ENCODE measurements at places on chromosomes 1 and 21. TPM values are rescaled to one million over a fixed set of nuclear protein-coding genes. Genes with fewer than 3 reads are reported as not detected.
A peak's percentile ranks its signal among the peaks of the same experiment; 100 is the strongest.

DNA sequence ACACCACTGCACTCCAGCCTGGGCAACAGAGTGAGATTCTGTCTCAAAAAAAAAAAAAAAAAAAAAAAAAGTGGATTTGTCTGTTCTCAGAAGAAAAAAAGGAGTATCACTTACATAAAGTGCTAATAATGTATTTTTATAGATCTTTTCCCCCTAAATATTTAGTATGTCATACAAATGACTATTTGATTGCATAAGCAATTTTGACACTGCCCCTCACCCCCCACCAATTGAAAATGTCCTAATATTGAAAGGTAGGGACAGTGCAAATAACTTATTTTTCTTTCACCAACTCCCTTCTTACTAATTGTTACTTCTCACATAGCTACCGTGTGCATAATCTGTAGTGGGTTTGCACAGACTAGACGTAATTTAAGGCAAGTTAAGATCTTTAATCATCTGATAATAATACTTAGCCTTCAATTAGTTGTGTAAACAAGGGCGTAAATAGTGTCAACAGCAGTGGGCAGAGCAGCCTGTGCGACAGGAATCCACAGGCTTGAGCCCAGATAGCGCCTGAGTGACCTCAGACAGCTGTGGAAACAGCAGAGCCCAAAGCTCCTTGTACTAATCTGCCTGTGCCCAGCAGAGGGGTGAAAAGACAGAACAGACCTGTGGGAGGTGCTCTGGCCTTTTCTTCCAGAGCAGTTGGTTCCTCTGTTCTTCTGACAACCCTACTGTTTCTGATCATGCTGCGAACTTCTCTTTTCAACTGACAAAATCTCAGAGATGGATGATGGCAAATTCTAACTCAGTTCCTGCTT, 4.5 kb upstream of the IER5 start:
- no peak for DNase-seq

DNA sequence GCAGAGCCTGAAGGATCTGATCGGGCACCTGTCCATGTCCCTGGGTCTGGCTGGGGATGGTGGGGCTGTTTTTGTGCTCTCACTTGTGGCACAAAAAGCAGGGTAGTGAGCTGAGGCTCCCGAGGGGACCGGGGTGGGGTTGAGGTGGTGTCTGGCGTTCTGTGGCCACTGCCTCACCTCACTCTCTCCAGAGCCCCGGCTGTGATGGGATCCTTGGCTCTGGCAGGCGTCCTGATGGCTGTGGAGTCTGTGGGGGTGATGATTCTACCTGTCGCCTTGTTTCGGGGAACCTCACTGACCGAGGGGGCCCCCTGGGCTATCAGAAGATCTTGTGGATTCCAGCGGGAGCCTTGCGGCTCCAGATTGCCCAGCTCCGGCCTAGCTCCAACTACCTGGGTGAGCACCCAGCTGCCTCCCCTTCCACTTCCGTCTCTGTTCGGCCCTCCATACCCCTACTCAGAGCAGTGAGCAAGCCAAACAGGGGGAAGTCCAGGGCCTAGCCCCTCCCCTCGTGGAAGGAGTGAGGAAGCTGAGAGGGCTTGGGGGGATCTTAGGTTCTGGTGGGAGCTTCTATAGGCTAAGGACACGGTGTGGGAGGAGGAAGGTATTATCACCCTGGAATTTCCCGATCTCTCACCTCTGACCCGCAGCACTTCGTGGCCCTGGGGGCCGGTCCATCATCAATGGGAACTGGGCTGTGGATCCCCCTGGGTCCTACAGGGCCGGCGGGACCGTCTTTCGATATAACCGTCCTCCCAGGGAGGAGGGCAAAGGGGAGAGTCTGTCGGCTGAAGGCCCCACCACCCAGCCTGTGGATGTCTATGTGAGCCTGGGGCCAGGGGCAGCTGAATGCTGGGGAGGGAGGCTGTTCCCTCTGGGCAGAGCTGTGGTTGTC, 7.0 kb downstream of the ADAMTSL4 start:
- DNase-seq, result no peak

GRCh38 chr1:192768463-192768862, 40.4 kb upstream of the RGS2 start:
- no peak for DNase-seq

DNA sequence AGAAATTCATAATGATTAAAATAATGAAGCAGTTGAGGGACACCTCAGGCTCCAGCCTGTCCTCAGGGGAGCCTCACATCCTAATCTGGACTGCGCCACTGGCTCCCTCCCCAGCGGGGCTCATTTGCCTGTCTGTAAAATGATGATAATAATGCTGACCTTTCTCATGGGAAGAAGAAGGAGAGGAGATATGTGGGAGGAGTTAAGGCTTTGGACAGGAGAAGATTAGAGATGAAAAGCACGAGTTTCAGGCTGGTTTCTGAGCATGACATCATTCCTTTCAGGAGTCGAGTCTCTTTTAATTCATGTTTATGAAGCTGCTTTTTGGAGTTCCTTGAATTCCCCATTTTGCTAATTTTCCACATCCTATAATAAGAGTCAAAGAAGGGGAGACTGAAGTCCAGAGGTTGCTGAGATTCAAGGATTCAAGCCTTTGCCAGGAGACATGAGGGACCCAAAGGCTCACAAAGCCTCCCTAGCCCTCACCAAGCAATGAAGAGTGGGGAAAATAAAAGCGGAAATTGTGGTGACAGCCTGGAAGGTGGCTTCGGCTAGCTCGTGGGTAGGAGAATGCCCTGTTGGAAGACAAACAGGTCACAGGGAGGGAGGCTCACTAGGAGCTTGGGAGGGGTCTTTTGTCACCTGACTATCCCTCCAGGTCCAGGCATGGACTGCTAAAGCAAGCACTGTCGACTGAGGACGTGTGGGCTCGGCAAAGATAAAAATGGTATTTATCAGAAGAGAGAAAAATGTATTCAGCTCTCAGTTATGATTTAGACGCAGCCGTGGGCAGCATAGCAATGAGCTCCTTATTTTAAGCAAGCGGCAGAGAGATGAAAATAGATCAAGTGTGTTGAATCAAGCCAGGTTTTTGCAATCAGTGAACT, 27.5 kb upstream of the STMN1 start:
- DNase-seq, result no peak

GRCh38 chr1:53128401-53128800, 14.0 kb downstream of the SLC1A7 start:
- peak; percentile 8 for DNase-seq

DNA sequence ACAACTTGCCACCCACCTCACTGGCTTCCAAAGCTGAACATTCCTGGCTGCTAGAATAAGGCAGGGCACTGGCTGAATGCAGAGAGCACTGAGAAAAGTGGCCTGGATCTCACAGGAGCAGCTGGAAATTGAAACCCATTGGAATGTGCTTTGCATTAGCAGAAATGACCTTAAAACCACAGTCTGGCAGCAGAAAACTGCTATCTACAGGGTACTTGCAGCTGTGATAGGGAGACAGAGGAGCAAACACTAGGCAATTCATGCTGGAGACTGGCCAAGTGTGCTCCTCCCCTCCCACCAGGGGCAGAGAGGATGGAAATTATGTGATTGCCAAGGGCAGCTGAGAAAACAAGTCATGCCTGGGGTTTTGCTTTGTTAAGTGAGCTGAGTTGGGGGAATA, 47.2 kb downstream of the HSD3B1 start:
- no peak for DNase-seq

DNA sequence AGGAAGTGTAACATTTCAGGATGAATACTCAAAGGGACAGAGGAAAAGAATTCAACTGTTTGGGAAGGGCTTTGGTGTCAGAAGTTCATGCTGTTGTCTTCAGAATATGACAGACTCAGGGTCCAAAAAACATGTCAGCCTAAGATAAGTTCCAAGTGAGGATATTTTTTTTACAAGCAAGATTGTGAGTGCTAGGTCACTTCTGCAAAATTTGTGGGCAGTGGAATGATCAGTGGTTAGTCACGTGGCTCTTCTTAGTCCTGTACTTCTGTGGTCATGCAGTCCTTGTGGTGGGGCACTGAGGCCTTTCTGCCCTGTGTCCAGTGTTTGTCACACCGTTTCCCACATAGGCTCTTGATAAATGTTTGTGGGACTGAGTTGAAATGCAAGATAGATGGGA, 5.2 kb downstream of the RGL1 start:
- DNase-seq, result no peak

DNA sequence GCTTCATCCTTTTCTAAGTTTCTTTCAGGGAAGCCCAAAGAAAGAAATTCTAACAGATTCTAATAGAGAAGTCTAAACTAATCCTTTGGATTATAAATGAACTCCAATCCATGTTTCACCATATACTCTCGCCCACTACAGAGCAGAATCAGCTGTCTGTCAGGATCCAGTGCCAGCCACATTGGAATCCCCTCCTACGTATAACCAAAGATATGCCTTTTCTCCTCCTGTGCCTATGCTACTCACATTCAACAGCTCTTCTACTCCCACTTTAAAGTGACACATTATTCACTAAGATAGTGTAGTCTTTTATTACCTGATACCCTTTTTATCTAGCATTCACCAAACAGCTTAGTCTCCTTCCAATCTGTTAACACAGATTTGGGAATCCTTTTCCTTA, 3.1 kb downstream of the ETV3 start:
- no peak for DNase-seq

DNA sequence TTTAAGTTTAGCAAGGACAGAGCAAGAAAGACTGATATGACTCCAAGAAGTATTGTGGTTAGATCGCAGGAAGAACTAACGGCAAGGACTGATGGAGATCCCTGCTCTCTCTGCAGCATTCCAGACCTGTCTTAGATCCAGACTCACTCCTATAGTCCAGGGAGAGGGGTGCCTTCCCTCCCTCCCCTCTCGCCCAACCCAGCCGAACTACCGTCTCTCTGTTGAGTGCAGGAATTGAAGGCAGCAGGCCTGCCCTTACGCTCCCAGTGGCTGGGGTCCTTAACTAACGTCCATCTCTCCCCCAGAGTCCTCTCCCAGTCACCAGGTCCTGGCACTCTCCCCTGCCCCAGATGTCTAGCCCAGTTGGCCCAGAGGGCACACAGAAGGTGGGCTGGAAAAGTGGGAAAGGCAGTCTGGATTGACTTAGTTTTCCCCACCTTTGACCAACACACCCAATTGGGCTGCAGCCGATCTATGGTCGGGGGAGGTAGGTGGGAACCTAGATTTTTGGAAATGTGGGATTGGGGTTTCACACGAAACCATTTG, 1.1 kb downstream of the CRABP2 start:
- no peak for DNase-seq

DNA sequence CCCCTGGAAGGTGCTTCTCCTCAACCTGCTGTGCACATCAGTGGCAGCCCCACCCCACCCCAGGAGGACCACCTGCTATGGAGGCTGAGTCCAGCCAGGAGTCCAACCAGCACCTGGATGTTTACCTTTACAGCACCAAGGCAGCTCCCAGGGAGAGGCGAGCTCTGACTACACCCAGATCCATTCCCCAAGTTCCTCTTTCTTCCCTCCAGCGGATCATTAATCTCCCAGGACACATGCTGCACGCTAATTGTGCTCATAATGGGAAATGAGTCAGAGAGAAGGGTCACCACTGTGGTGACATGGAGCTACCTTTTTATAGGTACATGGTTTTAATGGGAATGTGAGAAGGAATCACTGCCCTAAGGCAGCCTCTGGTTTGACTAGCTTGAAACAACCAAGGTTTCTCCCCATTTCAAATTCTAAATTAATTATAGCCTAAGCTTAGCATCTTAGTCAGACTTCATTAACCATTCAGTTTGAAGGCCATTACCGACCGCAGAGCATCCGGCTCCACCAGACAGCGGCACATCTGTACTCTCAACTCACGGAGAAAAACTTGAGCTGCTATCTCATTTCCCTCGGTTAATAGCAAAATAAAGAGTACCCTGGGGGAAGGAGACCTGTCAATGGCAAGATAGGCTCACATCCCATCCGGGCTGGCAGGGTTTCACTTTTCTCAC, 173.1 kb upstream of the GALNT2 start:
- no peak for DNase-seq

DNA sequence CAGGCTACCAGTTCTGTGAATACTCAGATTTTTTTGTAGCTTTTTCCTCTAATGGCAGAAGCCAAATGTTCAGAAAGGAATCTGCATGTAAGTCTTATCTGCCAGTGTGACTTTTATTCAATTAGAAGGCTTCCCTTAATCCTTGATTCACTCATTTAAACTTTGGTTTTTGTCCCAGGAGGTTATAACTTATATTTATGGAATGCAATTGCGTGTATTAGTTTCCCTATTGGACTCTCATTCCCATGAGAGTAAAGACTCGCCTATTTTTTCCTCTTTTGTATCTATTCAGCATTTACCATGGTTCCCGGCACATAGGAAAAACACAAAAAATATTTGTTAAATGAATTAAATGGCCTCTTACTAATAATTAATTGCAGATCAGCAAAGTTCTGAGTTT, 3.5 kb downstream of the NTMT2 start:
- DNase-seq, result no peak

DNA sequence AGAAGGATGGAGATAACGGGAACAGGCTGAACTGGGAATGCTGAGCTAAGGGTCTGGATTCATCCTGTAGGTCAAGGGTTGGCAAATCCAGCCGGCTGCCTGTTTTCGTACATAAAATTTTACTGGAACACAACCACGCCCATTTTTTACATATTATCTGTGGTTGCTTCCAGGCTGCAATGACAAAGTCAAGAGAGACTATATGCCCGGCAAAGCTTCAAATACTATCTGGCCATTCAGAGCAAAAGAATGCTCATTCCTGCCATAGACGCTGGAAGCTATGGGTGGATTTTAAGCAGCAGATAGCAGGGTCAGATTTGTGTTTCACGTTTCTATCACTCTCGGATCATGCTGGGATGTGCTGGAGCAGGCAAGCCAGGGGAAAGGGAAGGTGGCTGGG, 137.9 kb upstream of the EDN2 start:
- DNase-seq, result no peak

DNA sequence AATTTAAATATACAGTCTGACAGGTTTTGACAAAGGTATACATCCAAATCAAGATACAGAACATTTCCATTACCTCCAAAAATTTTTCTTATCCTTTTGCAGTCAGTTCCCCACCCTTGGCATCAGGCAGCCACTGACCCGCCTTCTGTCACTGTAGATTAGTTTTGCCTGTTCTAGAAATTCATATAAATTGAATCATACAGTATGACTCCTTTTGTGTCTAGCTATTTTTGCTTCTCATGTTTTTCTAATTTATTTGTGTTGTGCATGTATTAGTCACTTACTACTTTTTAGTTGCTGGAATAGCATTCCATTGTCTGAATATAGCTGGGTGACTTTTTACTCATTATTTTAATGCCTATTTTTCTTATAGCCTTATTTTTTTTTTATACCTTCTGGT, 3.8 kb downstream of the UTP25 start:
- no peak for DNase-seq

DNA sequence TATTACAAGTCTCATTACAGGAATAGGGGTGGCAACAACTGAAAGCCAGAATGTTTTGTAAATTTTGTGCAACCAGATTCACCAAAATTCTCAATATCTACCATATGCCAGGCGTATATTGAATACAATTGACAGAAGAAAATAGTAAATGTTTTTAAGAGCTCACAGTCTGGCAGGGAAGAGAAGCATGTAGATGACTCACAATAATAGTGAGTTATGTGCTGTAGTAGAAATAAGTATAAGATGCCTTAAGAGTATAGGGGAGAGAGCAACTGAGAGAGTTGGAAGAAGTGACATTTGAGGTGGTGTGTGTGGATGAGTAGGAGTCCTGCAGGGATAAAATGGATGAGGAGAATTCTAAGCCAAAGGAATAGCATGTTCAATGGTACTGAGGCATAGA, 170.5 kb upstream of the FGGY start:
- DNase-seq, result no peak

The COL24A1 gene
- polyA plus RNA-seq, result 27.0 TPM

The BRINP3 gene
- polyA plus RNA-seq, result 8.3 TPM

The LORICRIN gene
- not detected for polyA plus RNA-seq

The CLCNKB gene
- 5.5 TPM for polyA plus RNA-seq

The TCEA3 gene
- 15.5 TPM for polyA plus RNA-seq

Data from left lung (tissue), 14 donors.